ENCODE measurements at places on chromosomes 1 and 21. TPM values are rescaled to one million over a fixed set of nuclear protein-coding genes. Genes with fewer than 3 reads are reported as not detected.

- no peak for DNase-seq
Measured at GRCh38 chr1:44819196-44819607, 10.9 kb downstream of the BTBD19 start.

DNA sequence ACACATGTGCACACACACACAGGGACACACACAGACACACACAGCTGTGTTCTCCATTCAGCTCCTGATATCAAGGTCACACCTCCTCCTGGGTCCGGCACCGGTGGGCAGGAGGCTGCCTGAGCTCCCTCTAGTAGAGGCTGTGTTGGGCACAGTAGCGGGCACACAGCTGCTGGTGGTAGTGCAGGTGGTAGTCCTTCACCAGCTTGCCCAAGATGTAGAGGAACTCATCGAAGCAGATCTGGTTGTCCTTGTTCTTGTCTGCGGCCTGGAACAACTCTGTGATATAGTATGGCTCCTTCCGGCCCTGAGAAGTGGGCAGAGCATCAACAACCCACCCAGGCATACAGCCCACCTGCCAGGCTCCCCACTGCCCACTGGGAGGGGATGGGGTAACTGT, 5.6 kb upstream of the S100A8 start:
- DNase-seq = no peak

- no peak for DNase-seq
Measured at GRCh38 chr1:165645654-165646366, 14.8 kb downstream of the MGST3 start.

FMO4 gene
- 0.79 TPM for total RNA-seq

Measured in lung microvascular endothelial cell (primary cell).